ENCODE measurements at places on chromosomes 13 and 19. TPM values are rescaled to one million over a fixed set of nuclear protein-coding genes. Genes with fewer than 3 reads are reported as not detected.

Gene IGSF23
- total RNA-seq: 0.19 TPM

Gene C13orf42
- total RNA-seq: not detected

Gene ZNF497
- 1.5 TPM for total RNA-seq

Gene TMPRSS9
- total RNA-seq: not detected

Gene ATP8B3
- total RNA-seq: 3.6 TPM
